Esophagus mucosa (tissue), 1 donor: ENCODE measurements at places on chromosomes 5 and 9. TPM values are rescaled to one million over a fixed set of nuclear protein-coding genes. Genes with fewer than 3 reads are reported as not detected.
A peak's percentile ranks its signal among the peaks of the same experiment; 100 is the strongest.

SLC1A3 gene
- total RNA-seq: 14.7 TPM

EXOSC2 gene
- 19.6 TPM for total RNA-seq

PCDHB16 gene
- 0.48 TPM for total RNA-seq

SPINK4 gene
- not detected for total RNA-seq

CCDC180 gene
- 0.72 TPM for total RNA-seq

GRCh38 chr5:134394932-134395331, 16.7 kb downstream of the CDKN2AIPNL start:
- no peak for ATAC-seq

DNA sequence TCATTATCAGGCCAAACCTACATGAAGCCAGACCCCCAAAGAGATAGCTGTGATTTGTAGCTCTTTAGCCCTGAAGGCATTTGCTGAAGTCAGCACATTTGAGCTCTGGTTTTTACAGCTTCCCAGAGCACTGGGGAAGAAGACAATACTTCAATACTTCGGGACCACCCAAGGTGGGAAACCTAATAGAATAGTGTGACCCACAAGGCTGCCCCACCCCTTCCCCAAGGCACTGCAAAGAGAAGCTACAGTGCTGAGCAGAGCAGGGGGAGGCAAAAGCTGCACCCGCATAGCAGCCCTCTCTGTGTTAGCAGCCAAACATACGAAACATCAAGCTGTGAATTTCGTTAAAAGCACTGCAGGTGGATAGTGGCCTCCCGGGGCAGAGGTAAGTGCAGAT, 87.3 kb downstream of the HSD17B3 start:
- no peak for ATAC-seq

DNA sequence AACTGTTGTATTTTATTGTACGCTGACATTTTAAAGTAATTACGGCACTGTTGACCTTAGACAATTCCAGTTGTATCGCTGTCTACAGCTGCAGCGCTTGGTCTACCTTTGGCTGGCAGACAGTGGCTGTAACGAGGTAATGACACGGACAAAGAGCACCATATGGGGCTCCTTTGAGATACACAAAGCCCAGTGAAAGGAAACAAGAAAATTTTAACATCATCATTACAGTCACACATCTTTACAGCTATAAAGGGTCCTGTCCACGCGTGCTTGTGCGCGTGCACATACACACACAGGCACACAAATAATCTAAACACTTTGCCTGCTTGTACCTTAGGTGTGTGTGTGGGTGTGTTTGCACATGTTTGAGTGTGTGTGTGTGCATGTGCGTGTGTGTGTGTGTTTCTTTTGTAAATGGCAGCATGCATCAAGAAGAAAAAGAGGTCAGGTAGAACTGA, 946.0 kb downstream of the NR2F1-AS1 start:
- no peak for ATAC-seq

- ATAC-seq: no peak
Measured at GRCh38 chr5:173256800-173257199, 21.8 kb upstream of the NKX2-5 start.

- ATAC-seq: no peak
Measured at GRCh38 chr5:73314395-73315257, 134.0 kb downstream of the FOXD1 start.

GRCh38 chr5:1498623-1499416, 24.9 kb downstream of the LPCAT1 start:
- no peak for ATAC-seq

GRCh38 chr9:122656378-122656777, 1.0 kb downstream of the OR1B1 start:
- ATAC-seq: no peak

DNA sequence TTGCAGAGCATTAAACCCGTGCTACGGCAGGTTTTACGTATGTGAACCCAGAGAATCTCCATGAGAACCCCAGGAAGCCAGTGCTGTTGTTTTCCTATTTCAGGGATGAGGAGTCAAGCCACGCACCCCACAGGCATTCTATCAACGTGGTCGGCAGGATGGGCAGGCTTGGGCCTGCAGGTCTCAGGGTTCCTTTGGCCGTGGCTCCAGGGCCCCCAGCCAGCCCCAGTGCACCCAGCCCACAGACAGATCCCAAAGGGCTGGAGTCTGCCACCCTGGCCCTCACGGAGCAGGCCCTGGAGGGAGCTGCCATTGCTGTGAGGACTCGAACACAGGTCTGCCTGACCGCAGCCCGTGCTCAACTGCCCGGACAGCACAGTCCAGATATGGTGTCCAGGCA, 77.1 kb upstream of the STXBP1 start:
- ATAC-seq: peak; percentile 26

- ATAC-seq: no peak
Measured at GRCh38 chr9:127264462-127265219, at the start of gene GARNL3. TSS of gene GARNL3 (plus strand) at chr9:127264774. CDS start at chr9:127264878, 104 bp downstream.

DNA sequence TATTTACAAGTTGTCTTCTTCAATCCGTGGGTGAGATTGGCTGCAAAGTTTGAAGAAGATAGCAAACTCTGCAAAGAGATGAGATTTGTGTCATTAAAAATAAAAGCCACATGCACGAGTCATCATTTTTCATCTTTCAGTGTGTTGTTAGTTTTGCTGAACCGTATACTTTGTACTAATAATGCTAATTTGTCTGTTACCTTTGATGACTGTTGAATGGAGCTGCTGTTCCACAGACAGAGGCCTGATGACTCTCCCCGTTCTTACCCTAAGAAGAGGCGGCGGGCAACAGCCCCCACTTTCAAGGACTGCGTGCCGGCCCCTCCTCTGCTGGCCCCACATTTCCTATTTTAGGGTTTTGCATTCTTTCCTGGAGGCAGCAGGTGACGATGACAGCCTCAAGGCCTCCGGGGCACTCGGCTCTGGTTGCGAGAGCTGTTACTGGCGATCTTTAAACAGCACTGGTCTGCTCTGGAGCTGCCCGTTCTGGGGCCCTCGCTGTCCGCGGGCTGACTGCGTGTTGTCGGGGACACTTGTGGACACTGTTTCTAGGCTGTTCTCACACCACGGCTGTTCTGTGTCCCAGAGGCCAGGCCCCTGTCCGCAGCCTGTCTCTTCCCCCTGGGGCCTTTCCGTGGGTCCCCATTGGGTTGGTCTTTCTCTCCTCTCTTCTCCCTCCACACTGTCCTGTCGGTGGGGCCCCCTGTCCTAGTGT, 35.1 kb downstream of the NDUFS6 start:
- no peak for ATAC-seq

DNA sequence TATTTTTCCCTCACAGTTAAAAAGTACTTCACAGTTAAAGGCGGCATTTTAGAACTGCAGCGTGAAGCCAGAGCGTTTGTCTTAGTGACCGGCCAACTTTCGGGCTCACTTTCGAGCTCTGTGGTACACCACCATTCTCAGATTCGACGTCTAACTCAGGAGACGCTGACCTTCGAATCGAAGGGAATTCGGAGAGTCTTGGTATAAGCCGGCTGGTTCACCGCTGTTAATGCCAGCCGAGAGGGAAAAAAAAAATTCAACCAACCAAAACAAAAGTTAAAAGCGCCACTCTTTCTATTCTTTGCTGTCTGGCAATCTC, 544 bp upstream of the SNX24 start:
- peak; percentile 1 for ATAC-seq
